ENCODE measurements at places on chromosomes 2 and 18.

GRCh38 chr2:118850901-118851415 lies 3.5 kb upstream of the EN1 start:
- DNase-seq = no peak

DNA sequence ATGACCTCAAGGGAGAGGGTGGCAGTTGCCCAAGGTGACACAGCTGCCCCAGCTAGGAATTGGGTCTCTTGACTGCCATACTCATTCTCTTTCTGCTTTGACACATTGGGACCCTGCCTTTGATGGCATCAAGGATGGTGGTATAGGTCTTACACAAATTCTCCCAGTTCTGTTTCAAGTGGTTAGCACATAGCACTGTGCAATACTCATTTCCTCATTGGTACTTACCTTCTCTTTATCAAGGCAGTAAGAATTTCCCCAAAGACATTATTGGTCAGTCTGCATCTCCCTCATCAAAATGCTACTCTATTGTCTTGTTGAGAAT lies 35.9 kb upstream of the CCDC93 start:
- peak; percentile 26 for DNase-seq

DNA sequence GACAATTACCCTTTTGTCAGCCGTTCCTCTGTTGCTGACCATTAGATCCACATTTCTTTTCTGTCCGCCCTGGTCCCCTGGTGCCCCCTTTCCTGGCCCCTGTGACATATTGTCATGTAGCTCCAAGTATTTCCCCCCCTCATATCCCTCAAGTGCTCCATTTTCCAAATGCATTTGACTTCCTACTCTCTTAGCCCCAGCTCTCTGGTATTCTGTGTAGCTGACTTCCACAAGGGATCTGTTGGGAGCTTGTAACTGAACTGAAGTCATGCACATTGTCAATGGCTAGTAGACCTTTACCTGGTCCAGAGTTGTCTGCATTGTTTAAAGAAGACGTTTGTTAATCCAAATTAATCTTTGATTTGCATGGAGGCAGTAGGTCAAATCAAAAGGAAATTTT lies 34.8 kb downstream of the LIPG start:
- DNase-seq = no peak

DNA sequence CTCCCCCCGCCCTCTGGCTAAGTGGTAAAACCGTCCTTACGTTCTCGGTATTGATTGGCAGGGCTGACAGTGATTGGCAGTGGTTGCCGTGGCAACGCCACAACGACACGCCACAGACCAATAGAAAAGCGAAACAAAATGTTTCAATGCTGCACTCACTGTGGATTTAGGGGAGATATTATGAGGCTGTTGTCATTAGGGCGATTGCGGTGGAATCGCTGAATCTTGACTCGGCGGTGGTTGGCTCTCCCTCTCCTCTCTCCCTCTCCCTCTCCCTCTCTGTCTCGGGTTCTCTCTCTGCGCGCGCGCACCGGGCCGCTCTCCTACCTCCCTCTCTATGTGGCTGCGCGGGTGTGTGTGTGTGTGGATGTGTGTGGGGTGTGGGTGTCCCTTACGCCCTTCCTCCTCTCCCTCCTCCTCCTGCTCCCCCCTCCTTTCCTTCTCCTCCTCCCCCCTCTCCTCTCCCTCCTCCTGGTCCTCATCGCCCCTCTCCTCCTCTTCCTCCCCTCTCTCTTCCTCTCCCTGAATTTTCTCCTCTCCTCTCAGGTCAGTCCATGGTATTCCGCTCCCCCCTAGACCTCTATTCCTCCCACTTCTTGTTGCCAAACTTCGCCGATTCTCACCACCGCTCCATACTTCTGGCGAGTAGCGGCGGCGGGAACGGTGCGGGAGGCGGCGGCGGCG lies at the start of gene SIX3:
Gene SIX3 (plus strand): TSS at position 152 of the 684 bp plus-strand sequence. CDS start 403 bp downstream, at position 555.
- peak; percentile 77 for DNase-seq

- DNase-seq = peak; percentile 46
Measured at GRCh38 chr18:24009651-24010333, 4.8 kb upstream of the TTC39C start.

DNA sequence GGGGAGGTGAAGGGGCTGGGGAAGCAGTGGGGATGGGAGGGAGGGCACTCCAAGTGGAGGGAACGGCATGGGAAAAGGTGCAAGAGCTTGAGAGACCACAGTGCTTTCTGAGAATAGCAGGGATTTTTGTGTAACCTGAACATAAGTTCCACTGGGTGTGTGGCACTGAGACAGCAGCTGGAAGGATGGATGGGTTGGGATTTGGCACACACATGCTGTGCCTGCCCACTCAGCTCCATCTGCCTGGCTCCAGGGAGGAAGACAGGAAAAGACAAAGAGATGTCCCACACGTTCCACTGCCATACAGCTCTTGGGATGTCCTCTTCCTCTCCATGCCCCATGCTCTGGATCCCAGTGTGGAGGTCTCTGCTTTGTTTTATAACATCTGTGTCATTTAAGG lies 114.1 kb upstream of the TEX51 start:
- DNase-seq = no peak

DNA sequence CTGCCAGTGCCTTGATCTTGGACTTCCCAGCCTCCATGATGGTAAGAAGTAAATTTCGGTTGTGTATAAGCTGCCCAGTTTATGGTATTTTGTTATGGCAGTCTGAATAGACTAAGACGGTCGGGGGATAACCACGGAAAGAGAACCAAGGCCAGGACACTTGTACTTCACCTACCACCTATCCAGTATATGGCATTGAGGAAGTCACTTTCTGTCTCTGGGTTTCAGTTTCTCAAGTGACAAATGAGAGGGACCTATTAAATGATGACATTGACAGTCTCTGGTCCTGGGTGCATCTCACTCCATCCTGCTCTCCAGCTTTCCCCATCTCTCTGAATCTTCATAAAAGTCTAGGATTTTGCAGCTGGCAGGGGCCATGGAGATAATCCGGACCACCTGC lies 183.8 kb upstream of the MSH6 start:
- no peak for DNase-seq

DNA sequence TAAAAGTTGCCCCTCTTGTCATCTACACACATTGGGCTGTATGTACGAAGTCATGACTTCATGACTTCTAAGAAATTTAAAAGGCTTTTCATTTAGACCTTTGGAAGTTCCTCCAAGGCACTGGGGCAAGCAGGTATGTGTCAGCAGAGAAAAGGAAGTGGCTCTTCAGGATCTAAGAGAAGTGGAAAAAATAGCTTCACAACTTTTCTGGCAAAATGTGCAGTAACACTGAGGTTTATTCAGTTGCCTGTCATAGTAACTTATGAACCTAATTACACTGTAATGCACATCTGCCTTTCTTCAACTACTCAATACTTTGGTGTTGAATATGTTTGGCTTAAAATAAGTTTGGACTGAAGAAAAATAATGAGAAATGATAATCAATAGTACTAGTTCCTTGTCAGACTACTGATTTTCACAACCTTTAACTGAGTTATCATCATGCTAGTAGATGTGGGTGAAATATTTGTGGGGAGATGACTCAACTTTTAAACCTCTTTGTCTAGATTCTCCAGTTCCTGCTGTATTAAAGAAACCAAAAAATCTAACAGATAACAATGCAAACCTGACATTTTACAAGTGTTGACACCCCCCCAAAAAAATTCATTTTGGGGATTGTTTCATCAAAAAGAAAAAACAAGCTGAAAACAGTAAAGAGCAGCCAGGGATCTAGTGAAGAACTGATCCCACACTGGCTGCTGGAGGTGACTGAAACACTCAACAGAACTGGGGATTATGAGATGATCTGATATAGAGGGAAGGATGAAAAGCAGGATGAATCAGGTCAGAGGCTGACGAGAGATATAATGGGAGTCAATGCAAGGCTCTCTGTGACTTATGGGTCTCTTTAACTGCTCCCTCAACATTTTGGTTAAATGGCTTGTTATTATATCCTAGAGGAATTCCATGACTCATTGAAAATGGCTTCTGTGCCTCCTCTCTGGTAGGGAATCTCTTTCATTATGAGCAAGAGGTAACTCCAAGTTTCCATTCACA lies 84.6 kb downstream of the COLEC12 start:
- DNase-seq = no peak

GRCh38 chr2:25078170-25079049 lies 36.5 kb downstream of the EFR3B start:
- DNase-seq = no peak

DNA sequence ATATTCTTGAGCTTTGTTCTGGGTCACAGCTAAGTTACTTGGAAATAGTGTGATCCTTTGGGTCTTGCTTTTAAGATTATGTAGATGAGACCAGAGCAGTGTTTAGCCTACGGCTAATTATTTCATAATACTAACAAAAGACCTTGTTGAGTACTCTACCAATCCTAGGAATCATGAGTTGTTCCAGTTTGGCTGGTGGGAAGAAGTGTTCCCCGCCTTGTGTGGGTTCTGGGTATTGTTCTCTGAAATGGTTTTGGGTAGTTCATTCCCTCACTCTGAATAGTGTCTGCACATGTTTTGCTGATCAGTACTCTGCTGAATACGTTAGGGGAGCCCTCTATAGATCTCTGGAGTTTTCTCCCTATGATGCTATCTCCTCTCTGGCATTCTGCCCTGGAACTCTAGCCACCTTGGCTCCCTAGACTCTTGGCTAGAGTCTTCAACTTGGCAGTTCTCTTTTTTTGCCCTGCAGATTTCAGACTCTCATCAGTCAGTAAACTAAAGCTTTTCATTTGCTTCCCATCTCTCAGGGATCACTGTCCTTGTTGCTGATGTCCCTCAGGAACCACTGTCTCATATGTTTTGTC lies 48.4 kb downstream of the NEMP2 start:
- DNase-seq = no peak

- DNase-seq = peak; percentile 71
Measured at GRCh38 chr2:172698041-172698863, 37.4 kb upstream of the RAPGEF4 start.

DNA sequence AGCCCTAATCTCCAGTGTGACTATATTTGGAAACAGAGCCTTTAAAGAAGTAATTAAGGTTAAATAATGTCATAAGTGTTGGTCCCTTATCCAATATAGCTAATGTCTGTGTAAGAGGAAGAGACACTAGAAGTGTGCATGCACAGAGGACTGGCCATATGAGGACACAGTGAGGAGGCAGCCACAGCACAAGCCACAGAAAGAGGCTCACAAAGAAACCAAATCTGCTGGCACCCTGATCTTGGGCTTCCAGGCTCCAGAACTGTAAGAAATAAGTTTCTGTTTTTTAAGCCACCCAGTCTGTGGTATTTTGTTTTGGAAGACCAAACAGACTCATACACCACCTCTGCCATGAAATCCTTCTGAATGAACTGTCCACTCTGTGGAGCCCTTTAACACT lies 186.4 kb upstream of the SLC39A10 start:
- no peak for DNase-seq

DNA sequence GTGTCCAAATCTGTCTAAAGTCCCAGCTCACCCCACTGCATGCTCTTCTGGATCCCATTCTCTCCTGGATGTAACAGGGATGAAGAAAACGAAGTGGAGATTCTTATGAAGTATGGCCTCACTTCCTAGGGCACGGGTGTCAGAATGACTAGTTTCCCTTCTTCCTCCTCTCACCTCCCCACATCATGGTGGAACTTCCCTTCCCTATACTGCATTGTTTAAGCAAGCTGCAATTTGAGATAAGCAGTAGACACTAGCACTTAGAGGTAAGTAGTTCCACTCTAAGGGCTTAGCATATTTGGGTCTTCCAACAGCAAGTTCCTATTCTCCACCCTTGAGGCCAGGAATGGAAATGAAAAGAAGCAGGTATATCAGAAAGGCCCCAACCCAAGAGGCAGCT lies 29.7 kb downstream of the SLC4A5 start:
- no peak for DNase-seq

All from activated CD4-positive, alpha-beta T cell treated with anti-CD3 and anti-CD28 coated beads, Interleukin-10, Interleukin-2, amounts not matched to agents 100 ng/mL and 50 ng/mL, durations not matched to agents 16 hours and 8 hours (primary cell).